ENCODE measurements at places on chromosomes 5 and 9.

DNA sequence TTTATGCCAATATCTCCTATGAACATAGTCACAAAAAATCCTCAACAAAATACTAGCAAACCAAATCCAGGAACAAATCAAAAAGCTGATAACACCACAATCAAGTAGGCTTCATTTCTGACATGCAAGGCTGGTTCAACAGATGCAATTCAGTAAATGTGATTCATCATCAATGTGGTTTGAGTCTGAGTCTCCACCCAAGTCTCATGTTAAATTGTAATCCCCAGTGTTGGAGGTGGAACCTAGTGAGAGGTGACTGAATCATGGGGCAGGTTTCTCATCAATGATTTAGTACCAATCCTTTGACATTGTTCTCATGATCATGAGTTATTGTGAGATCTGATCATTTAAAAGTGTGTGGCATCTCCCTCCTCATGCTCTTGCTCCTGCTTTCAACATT, 1072.7 kb downstream of the NR2F1-AS1 start:
- no peaks in the 10 kb centered on the region for H3K36me3 ChIP-seq
- H3K4me1 ChIP-seq, result no peaks in the 10 kb centered on the region
- H3K27me3 ChIP-seq, result no peaks in the 10 kb centered on the region
- no peak for DNase-seq

DNA sequence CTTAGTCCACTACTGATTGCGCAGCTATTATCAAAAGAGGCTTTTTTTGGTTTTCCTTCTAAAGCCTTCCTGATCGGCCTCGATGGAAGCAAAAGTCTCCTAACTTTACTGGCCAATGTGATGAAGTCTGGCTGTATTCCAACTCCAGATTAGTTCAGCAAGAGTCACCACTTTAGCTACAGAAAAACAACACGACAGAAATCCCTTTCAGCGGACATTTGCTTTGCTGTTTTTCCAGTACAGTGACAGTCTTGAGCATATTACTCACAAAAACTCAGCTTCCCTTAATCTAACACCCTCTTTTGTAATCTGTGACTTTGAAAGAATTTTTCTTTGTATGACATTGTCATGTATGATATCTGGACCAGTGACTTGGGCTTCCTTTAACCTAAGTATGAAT, 95.7 kb downstream of the HOMER1 start:
- no peaks in the 10 kb centered on the region for H3K36me3 ChIP-seq
- H3K27ac ChIP-seq, result no peak overlapping the region
- H3K27me3 ChIP-seq, result no peaks in the 10 kb centered on the region
- no peak for DNase-seq
- H3K4me1 ChIP-seq, result peaks cover 5% of the 10 kb centered on the region
- H3K4me3 ChIP-seq, result no peak overlapping the region

- no peak for DNase-seq
- H3K27ac ChIP-seq, result no peak overlapping the region
- no peaks in the 10 kb centered on the region for H3K36me3 ChIP-seq
- H3K27me3 ChIP-seq, result no peaks in the 10 kb centered on the region
Observed at GRCh38 chr5:33319841-33320240, 120.9 kb upstream of the TARS1 start.

DNA sequence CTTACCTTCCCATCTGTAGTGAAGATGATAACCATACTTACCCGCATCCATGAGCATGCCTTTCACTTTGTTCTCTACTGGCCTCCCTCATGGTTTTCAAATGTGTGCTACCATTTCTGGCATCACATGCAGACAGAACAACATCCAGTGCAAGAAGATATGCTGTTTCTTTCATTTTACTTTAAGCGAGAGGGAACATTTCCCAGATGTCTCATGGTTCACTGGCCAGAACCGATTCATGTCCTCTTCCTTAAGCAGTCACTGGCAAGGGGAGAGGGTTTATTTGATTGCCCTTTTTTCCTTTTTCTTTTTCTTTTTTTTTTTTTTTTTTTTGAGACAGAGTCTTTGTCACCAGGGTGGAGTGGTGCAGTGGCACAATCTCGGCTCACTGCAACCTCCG, 37.7 kb downstream of the ARRDC3 start:
- H3K4me1 ChIP-seq, result no peaks in the 10 kb centered on the region
- H3K36me3 ChIP-seq, result peaks cover 5% of the 10 kb centered on the region
- no peak for DNase-seq
- no peak overlapping the region for H3K4me3 ChIP-seq

DNA sequence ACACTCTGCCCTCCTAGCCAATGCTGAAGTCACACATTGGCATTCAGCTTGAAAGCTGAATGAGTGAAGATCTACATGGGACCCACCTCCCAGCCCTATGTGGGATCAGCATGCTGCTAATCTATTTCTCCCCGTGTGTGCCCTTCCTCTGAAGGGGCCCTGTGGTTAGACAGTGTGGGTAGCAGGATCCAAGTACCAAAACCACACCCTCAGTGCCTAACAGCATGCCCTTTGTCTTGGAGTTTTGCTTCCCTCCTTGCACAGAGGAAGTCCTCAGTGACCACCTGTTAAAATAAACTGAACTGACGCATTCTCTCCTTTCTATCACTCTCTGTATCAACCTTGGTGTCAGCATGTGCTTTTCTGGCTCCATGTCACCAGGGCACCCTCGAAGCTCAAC, 25.0 kb downstream of the SH3TC2 start:
- H3K27ac ChIP-seq, result peak overlapping the region; percentile 53
- DNase-seq, result peak; percentile 19
- H3K4me1 ChIP-seq, result peaks cover 34% of the 10 kb centered on the region
- H3K27me3 ChIP-seq, result no peaks in the 10 kb centered on the region
- no peak overlapping the region for H3K4me3 ChIP-seq
- no peaks in the 10 kb centered on the region for H3K36me3 ChIP-seq

GRCh38 chr5:126998895-126999570, 31.3 kb downstream of the MARCHF3 start:
- no peak for DNase-seq
- H3K27ac ChIP-seq, result no peak overlapping the region
- no peak overlapping the region for H3K4me3 ChIP-seq
- H3K36me3 ChIP-seq, result no peaks in the 10 kb centered on the region
- H3K27me3 ChIP-seq, result no peaks in the 10 kb centered on the region

DNA sequence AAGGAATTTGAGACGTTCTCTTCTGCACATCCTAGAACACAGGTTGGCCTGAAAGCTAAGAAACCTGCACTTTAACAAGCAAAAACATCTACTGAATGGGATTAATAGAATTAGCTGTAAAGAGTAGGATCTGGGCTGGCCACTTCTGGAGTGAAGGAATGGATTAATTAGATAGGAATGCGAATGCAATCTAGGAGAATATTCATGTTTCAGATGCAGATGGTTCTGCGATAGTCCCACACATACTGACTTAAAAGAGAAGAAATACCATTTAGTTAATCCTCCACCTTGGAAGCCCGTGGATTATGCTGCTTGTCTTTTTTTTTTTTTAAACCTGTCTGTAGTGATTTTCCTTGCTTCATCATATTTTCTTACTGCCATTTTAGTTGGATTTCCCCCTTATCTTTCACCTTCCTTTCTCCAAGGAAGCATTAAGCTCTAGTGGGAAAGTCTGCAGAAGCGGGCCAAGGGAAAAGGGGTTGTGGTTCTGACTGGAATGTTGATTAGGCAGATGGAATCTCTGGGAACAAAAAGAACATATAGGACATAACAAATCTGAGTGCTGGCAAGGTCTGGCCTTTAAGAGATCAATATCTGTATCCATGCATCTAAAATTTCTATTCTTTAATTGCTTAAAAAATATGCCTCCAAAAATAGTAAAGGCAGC, 152.4 kb downstream of the ALDH1A1 start:
- H3K4me1 ChIP-seq, result no peaks in the 10 kb centered on the region
- no peak for DNase-seq
- H3K27ac ChIP-seq, result no peak overlapping the region
- H3K36me3 ChIP-seq, result no peaks in the 10 kb centered on the region
- peaks cover 10% of the 10 kb centered on the region for H3K27me3 ChIP-seq

GRCh38 chr5:37665272-37665671, 174.6 kb downstream of the GDNF start:
- H3K36me3 ChIP-seq, result no peaks in the 10 kb centered on the region
- no peaks in the 10 kb centered on the region for H3K27me3 ChIP-seq
- H3K4me1 ChIP-seq, result no peaks in the 10 kb centered on the region
- no peak overlapping the region for H3K4me3 ChIP-seq
- no peak for DNase-seq
- H3K27ac ChIP-seq, result no peak overlapping the region

DNA sequence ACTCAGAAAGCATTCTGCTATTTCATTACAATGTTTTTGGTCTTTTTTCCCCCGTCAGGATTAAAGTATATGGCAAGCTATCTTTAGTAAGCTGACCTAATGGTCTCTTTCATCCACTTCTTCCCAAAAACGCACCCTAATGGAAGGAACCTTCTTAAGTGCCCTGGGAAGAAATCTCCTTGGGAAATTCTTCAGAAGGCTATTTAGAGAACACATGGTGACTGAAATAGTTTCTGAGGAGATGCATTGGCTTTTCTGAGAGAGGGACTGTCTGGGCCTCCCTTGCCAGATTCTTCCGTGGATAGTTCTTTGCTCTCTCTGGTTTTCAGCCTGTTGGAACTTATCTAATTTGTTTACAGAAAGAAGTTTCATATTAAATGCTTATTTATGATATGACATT, 524.1 kb upstream of the MEF2C start:
- H3K27ac ChIP-seq, result no peak overlapping the region
- H3K36me3 ChIP-seq, result no peaks in the 10 kb centered on the region
- no peak overlapping the region for H3K4me3 ChIP-seq
- no peaks in the 10 kb centered on the region for H3K27me3 ChIP-seq
- H3K4me1 ChIP-seq, result no peaks in the 10 kb centered on the region
- no peak for DNase-seq

DNA sequence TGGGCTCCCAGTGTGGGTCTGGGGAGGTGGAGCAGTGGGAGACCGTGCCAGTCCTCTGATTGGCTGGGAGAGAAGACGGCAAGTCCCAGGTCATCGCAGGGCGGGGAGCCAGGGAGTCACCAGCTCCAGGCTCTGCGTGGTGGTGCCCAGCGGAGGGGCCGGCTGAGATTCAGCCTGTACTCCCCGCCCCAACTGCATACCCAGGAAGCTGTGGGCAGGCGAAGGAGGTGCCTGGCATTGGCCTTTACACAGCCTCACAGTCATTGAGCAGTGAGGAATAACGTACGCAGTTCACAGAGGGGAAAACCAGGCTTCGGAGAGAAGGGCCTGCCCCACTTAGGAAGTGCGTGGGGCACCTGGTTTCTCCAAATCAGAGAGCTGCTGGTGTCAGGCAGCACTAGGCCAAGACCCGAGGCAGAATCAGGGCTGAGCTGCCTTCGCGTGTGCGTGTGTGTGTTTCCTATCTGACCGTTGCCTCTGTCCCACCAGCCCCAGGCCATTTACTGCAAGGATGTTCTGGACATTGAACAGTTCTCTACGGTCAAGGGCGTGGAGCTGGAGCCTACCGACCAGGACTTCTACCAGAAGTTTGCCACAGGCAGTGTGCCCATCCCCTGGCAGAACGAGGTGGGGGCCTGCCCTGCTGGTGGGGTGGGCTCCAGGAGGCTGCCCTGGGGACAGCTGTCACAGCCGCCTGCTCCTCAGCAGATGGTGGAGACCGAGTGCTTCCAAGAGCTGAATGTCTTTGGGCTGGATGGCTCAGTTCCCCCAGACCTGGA, 6.2 kb upstream of the PRR7 start:
- H3K4me1 ChIP-seq, result peaks cover 69% of the 10 kb centered on the region
- no peaks in the 10 kb centered on the region for H3K27me3 ChIP-seq
- H3K4me3 ChIP-seq, result peak overlapping the region; percentile 0
- H3K36me3 ChIP-seq, result peaks cover 68% of the 10 kb centered on the region

GRCh38 chr5:128237546-128237945, 154.0 kb downstream of the SLC12A2 start:
- peaks cover 7% of the 10 kb centered on the region for H3K27me3 ChIP-seq
- H3K27ac ChIP-seq, result no peak overlapping the region
- no peaks in the 10 kb centered on the region for H3K36me3 ChIP-seq
- no peak for DNase-seq

GRCh38 chr5:117681431-117682254, 1107.0 kb upstream of the SEMA6A start:
- H3K27me3 ChIP-seq, result no peaks in the 10 kb centered on the region
- no peaks in the 10 kb centered on the region for H3K36me3 ChIP-seq
- no peak overlapping the region for H3K4me3 ChIP-seq

- no peak overlapping the region for H3K4me3 ChIP-seq
- H3K27me3 ChIP-seq, result no peaks in the 10 kb centered on the region
- H3K27ac ChIP-seq, result no peak overlapping the region
- H3K4me1 ChIP-seq, result peaks cover 6% of the 10 kb centered on the region
Observed at GRCh38 chr9:100104314-100104713, 5.3 kb downstream of the INVS start.

- no peaks in the 10 kb centered on the region for H3K36me3 ChIP-seq
- no peaks in the 10 kb centered on the region for H3K27me3 ChIP-seq
- no peaks in the 10 kb centered on the region for H3K4me1 ChIP-seq
- no peak for DNase-seq
- H3K4me3 ChIP-seq, result no peak overlapping the region
- no peak overlapping the region for H3K27ac ChIP-seq
Observed at GRCh38 chr5:169350759-169351240, 49.9 kb upstream of the SLIT3 start.

DNA sequence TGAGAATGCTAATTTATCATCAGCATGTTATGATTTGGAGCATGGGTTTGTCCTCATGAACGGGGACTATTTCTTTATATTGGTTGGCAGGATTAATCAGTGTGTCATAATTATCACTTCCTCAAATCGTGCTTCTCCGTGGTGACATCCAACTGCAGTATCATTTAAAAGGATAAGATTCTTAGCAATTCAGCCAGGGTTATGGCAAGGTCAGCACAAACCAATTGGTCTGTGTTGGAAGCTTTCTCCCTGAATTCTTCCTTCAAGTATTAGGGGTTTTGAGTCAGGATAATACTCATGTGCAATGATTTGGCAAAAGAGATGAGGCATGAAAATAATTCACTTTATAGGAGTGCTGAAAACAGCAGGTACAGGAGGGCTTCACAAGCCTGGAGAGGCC, 5.5 kb upstream of the CAMLG start:
- DNase-seq, result no peak
- peaks cover 6% of the 10 kb centered on the region for H3K4me1 ChIP-seq
- no peaks in the 10 kb centered on the region for H3K27me3 ChIP-seq
- H3K36me3 ChIP-seq, result no peaks in the 10 kb centered on the region

- H3K27me3 ChIP-seq, result no peaks in the 10 kb centered on the region
- DNase-seq, result no peak
- no peaks in the 10 kb centered on the region for H3K36me3 ChIP-seq
Observed at GRCh38 chr5:2334719-2335118, 416.8 kb downstream of the IRX2 start.
